Activated T-cell treated with anti-CD3 and anti-CD28 coated beads, Interleukin-2, amount 50 U/mL, for 48 hours (primary cell): ENCODE measurements at places on chromosomes 12 and 14.

DNA sequence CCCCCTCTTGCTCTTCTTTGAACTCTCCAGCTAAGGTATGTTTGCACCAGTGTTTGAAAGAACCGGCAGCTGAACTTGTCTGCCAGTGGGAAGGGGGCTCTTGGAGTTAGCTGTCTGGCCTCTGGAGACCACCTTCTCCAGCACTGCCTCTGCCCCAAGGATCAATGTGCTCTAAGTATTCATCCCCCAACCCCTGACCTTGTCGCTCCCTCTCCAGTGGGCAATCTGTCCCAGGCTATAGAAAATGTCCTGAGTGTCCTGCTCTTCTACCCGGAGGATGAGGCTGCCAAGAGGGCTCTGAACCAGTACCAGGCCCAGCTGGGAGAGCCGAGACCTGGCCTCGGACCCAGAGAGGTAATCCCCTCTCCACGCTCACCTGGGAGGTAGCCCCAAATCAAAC lies 2.8 kb downstream of the P3H3 start:
- no peak for DNase-seq

GRCh38 chr12:12800406-12801180 lies 12.6 kb upstream of the DDX47 start:
- DNase-seq: no peak

DNA sequence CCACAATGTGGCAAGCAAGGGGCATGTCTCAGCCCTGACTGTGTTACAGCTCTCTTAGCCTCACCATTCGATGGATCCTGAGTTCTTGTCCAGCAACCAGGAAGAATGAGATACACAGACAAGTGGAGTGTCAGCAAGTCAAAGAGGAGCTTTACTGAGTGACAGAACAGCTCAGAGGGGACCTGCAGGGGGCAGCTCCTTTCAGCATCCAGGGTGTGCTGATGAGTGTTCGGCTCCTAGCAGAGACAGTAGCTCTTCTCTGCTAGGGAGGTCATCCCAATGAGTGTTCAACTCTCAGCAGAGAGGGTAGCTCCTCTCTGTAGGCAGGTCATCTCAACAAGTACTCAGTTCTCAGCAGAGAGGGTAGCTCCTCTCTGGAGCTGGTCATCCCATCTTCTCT lies 19.1 kb downstream of the SYNJ2BP start:
- DNase-seq: no peak

- DNase-seq: no peak
Measured at GRCh38 chr12:26429070-26429691, 233.8 kb downstream of the SSPN start.

- DNase-seq: no peak
Measured at GRCh38 chr12:52122540-52122871, 43.0 kb downstream of the SMIM41 start.

GRCh38 chr12:8780389-8780788 lies 42.0 kb upstream of the A2ML1 start:
- DNase-seq: no peak

DNA sequence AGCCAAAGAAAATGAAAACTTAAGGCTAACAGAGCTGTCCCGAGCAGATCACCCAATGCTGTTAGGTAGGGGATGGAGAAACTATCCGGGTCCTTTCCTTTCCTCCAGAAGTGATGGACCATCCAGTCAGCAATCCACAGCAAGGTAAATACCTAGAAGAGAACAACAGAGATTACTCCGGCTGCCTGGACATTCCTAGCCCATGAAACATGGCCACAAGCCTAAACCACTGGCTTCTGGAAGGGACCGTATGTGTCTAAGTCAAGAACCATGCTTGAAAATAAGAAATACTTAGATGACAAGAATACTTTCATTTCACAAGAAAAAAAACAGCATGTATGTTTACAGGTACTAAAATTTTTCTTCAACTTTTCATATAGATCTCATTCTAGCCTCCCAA lies 152.9 kb downstream of the SLC41A2 start:
- DNase-seq: no peak

GRCh38 chr12:113831016-113831415 lies 135.1 kb downstream of the RBM19 start:
- no peak for DNase-seq

DNA sequence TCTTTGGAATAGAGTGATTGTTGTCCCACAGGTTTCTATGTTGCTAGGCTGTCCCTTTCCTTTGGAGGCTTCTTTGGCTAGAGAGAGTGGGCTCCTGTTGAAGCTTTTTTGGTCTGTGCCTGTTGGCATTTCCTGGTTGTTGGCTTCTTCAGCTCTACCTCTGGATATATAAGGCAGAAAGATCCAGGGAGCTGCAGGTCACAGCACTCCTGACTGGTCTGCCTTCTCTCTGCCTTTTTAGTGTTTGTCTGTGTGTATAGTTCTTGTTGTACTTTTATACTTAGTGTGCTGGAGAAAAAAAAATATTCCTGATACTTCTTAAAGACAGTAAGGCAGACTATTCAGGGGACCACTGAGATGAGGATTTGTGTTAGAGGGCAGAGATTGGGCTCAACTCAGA lies 202.7 kb downstream of the FBXL14 start:
- no peak for DNase-seq

- no peak for DNase-seq
Measured at GRCh38 chr12:12513416-12514006, 49.2 kb downstream of the DUSP16 start.

GRCh38 chr12:43805149-43805859 lies 813 bp downstream of the TWF1 start:
- DNase-seq: no peak

- DNase-seq: no peak
Measured at GRCh38 chr12:68861890-68862289, 53.9 kb downstream of the MDM2 start.

DNA sequence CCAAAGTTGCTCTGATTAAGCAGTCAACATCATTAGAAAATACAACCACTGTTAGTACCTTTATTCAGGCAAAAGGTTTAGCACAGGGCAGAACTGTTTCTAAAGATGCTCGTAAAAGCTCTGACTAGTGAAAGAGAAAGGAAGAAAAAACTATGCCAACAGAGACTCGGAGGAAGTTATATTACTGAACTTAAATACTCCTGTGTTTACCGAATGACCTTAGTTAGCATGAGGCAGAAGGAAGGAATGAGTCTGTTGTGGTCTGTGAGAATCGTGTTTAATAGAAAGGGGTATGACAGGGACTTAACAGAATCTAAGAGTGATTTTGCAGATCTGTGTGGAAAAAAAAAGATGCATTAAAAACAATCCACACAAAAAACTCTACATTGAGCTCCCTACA lies 84.1 kb upstream of the OVCH1 start:
- DNase-seq: no peak

DNA sequence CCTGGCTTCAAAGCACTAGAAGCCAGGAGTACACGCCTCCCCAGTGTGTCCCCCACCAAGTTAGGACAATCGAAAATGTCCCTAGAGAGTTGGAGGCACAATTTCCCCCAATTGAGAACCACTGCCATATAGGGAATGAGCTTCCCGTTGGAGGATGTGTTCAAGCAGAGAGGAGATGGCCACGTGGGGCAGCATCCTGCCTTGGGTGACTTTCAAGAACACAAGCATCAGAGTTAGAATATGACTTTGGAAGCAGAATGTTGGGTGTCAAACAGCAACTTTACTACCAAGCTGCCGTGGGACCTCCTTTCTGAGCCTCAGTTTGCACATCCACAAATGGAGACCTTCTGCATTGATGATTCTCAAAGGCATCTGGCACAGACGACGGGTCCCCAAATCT lies 56.5 kb downstream of the RFLNA start:
- DNase-seq: no peak

- DNase-seq: no peak
Measured at GRCh38 chr14:70317969-70318634, 41.4 kb downstream of the COX16 start.

GRCh38 chr14:73263606-73264005 lies 26.3 kb downstream of the PAPLN start:
- DNase-seq: no peak

- no peak for DNase-seq
Measured at GRCh38 chr12:88519802-88520435, 60.4 kb downstream of the KITLG start.

DNA sequence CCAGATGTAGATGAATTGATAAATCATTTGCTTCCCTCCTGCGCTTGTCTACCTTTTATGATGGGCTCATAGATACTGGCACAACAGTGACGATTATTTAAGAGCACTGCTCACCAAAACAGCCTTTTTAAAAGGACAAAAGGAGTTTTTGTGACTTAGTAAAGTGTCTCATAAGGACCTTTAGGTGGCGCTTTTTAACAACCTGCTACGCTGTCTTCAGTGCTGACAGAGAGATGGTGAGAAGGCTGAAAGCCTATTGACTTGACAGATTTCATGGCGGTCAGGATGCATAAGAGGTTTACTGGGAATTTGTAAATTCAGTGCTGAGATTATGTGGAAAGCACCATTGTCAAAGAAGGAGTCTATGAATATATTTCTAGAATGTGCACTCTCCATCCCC lies 87.6 kb downstream of the SLC15A5 start:
- no peak for DNase-seq
